ENCODE measurements at places on chromosomes 7 and 10.

- no peak for DNase-seq
Observed at GRCh38 chr7:127824682-127825081, 172.7 kb downstream of the SND1 start.

DNA sequence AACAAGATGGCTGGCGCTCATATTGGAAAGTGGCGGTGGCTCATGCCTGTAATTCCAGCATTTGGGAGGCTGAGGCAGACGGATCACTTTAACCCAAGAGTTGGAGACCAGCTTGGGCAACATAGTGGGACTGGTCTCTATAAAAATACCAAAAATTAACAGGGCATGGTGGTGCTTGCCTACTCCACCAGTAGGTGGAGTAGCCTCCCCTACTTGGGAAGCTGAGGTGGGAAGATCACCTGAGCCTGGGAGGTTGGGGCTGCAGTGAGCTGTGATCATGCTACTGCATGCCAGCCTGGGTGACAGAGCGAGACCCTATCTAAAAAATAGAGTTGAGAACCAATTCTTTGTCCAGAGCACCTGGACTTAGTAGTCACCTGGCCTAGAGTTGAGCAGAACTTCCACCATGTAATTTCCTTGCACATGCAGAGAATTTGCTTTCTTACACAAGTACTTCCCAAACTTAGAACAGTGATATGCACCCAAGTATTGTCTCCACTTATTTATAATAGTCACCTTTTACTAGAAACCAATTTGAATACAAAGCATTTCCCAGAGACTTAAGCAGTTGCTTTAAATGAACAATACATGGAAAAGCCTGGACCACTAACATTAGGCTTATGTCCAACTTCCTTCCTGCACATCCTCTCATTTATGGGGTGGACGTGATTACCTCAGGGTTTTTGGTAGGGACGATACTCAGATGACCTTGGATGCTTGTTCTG is 15.9 kb downstream of the LAMB4 start:
- no peak for DNase-seq

DNA sequence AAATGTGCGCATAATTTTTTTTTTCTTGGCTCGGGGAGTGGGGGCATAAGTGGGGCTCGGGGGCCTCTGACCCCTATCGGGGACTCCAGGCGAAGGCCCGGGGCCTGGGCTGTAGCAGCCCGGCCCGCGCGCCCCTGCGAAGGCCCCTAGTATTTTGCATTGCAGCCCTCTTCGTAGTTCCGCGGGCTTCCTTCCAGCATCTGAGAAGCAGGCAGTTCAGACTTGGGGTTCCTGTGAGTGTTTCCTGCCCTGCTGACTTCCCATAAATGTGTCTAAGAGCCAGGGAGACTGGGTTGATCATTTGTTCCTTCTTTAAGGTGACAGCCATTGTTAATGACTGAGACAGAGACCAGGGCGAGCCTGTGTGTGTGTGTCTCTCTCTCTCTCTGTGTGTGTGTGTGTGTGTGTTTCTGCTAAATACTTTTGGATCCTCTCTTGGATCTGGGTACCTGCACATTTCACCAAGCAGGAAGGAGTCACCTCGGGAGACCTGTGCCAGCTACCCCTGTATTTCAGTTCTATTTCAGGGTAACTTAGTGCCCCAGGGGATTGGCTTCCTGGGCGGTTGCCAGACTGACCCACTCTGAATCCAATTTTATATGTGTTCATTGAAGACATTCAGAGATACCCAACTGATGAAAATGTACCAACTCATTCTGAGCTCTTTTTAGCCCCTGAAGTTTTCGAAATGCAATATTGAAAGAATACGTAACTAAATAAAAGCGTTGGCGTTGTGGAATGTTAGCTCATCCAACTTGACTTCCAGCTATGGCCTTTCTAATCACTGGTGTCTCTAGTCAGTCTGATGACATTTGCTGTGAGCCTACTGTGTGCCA is 805 bp downstream of the MSRB2 start:
- DNase-seq: no peak

GRCh38 chr7:147711447-147711846 is 879.1 kb upstream of the C7orf33 start:
- DNase-seq: no peak

DNA sequence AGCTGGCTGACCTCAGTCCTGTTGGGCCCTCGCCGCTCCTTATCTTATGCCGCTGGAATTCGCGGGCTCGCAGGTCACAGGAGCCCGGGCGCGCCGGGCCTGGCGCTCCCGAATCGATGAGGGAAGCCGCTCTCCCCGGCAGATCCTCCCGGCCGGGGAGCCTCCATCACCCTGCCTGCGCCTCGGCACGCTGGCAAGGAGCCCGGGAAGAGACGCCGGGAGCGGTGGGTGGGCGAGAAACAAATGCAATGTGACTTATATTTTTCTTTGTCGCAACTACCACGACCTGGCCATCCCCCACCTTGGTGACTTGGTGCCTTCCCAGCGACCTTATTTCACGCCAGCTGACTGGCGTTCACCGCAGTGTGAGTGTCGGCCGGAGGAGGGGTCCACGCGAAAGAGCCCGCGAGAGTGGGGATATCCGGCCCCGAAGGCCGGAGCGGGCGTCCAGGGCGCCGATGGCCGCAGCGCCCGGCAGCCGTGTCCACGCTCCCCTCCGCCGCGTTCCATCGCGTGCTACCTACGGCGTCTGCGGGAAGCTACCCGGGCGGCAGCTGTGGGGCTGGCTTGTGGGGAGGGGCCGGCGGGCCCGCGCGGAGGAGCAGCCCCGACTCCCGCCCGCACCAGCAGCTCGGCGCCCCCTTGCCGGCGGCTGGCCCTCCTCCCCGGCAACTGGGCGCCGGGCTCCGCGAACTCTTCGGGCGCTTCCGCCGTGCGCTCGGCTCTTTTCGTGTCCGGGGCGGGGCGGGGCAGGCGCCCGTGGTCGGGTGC is 494 bp upstream of the BMPR1A start:
- peak; percentile 83 for DNase-seq

DNA sequence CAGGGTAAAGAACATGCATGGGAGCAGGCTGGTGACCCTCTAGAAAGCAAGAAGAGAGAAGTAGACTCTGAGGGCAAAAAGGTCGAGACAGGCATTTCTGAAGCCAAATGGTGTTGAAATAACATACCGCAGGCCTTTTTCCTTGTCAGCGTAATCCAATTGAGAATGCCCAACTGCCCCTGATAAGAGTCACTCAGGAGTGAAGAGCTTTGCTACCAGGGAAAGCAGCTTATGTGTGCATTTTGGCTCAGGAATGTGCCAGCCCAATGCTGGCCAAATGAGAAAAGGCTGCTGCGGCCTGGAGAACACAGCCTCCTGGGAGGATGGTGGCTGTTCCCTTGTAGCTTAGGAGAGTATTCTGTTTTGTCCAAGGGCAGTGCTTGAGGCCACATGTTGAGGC is 61.4 kb upstream of the NFKB2 start:
- DNase-seq: no peak

DNA sequence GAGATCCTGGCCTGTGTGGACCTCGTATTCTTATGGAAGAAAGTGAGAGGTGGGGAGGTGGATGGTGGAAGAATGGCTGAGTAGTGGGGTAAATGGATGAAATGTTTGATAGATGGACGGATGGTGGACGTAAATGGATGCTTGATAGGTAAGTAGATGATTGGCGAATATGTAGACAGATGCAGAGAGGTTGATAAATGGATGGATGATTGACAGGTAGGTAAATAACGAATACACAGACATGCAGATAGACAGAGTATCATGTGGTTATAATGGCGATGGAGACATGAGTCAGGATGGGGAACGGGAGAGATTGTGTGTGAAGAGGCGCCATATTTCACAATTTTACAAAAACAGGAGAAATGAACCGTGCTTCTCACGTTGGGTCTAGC is 219.5 kb downstream of the DIP2C start:
- DNase-seq: no peak

- DNase-seq: no peak
Observed at GRCh38 chr7:119196183-119196582, 971.7 kb downstream of the ANKRD7 start.

- DNase-seq: no peak
Observed at GRCh38 chr7:11206177-11206899, 232.7 kb downstream of the PHF14 start.

- no peak for DNase-seq
Observed at GRCh38 chr7:82152858-82153257, 290.7 kb downstream of the CACNA2D1 start.

GRCh38 chr10:78010278-78010677 is 19.0 kb downstream of the POLR3A start:
- DNase-seq: no peak

GRCh38 chr7:150897502-150898474 is 45.5 kb downstream of the AOC1 start:
- DNase-seq: no peak

GRCh38 chr7:24741679-24742505 is 15.4 kb downstream of the GSDME start:
- DNase-seq: no peak

GRCh38 chr7:157877298-157878090 is 540.7 kb downstream of the DNAJB6 start:
- DNase-seq: no peak

GRCh38 chr10:132157101-132157500 is 29.6 kb upstream of the DPYSL4 start:
- no peak for DNase-seq

GRCh38 chr10:22252224-22252800 is 34.5 kb upstream of the EBLN1 start:
- peak; percentile 44 for DNase-seq

DNA sequence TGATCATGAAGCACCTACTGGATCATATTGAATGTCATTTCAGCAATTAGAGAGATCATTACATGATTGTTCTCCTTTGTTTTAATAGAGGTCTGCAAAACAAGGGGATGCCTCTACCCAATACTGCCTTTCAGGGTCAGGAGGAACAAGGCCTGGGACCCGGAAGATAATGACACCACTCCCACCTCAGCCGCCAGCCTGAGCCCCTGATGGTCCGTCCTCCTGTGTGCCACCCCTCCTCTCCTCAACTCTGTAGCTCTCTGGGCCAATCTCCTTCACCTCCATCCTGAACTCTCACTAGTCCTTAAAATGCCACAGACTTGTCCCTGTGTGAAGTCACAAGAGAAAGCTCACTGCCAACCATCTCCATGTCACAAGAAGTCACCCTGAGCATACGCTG is 38.0 kb downstream of the KCNMA1 start:
- no peak for DNase-seq

DNA sequence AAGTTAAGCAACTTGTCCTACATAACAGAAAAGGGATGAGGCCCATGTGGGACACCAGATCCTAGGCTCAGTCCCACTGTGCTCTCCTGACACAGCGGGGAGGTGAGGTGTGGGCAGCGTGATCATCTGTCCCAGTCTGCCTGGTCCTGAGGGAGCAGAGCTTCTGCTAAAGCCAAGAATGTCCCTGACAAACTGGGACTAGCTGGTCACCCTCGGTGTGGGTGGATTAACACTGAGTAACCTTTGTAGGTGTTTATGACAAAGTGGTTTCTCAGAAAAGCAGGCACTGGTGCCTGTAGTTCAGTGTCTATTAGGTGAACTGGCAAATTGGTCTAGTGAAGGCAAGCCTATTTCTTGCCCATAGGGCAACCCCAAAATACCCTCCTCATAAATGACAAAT is 127.8 kb upstream of the HABP2 start:
- DNase-seq: no peak

DNA sequence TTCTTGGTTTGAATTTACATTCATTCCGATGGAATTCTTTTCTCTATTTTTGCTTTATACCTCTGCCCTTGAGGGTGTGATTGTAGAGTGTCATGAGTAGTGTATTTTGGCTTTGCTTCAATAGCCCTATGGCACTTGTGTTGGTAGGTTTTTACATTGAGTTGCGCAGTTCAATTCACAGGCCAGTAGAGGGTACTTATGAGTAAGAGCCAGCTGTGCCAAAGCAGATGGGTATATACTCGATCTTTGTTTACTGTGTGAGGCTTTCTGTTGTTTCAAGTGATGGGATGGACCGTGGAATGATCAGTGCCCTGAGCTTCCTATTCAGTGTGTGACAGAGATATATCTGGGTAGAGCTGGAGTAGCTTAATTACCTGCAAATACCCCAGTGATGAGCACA is 4.3 kb upstream of the AKR1C3 start:
- peak; percentile 56 for DNase-seq

- DNase-seq: no peak
Observed at GRCh38 chr7:139828446-139828845, 618 bp upstream of the TBXAS1 start.

DNA sequence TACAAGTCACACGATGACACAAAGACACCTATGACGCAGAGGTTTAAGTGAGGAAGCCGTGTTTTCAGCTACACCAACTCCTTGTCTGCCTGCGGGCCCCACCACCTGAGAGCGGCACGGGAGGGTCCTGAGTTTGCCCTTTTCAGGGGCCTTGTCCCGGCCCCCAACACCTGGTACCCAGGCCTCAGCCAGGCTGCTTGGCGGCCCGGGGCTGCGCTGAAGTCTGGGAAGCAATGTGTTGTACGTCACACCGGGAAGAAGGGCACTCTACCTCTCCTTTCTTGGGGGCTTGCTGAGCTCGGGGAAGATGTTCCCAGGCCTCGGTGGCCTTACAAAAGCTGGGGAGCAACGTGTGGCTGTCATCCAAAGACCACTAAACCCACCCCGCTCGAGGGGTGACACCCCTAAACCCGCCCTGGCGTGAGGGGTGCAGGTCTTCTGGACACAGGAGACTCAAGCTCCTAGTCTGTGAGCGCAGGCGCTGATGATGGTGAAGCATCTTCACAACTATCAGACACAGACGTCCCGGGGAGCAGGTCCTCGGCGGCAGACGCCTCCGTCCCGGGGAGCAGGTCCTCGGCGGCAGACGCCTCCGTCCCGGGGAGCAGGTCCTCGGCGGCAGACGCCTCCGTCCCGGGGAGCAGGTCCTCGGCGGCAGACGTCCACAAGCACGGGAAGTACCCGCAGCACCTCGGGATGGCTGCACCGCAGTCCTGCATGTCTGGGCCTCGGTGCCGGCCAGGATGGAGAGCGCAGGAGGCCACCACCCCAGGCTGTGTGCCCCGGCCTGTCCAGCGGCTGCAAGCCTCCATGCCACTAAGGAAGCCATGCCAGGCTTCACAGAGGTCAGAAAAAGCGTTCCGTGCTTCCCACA is 15.4 kb downstream of the CFAP46 start:
- no peak for DNase-seq

DNA sequence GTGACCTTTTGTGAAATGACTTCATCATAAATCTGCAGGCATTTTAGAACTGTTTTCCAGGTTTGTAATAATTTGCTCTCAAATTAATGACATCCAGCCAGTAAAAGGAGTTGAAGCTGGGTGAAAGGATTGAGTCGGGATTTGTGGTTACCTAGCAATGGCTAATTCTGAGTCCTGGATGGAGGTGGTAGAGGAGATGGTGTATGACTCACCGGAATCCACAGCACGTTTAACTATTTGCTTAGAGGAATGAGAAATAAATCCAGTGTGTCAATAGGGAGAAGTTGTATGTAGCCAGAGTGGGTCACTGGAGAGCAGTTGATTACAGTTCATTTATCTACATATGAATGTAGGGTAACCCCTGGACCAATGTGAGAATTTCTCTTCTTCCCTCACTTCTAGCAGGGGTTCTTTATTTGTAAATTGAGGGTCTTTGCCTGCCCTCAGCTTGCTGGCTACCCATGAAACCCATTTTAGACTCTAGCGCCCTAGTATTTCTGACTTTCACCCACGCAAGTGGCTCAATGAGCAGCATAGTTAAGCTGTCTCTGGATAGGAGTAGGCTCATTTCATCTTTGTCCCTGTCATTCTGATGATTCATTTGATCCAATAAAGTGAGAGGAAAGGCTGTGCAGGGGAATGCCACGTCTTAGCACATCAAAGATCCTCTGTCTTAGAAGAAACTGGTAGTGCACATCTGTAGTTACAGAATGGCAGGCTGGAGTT is 547.8 kb downstream of the SORCS3 start:
- peak; percentile 30 for DNase-seq

- DNase-seq: no peak
Observed at GRCh38 chr7:8165150-8165549, 96.8 kb downstream of the ICA1 start.

Data from NCI-H774 (cell line).